ENCODE measurements at places on chromosomes 2 and 18. TPM values are rescaled to one million over a fixed set of nuclear protein-coding genes. Genes with fewer than 3 reads are reported as not detected.

- H3K27me3 ChIP-seq: peaks cover 18% of the 10 kb centered on the region
- H3K4me1 ChIP-seq: peaks cover 6% of the 10 kb centered on the region
- no peaks in the 10 kb centered on the region for H3K36me3 ChIP-seq
- peak; percentile 96 for DNase-seq
- no peak overlapping the region for H3K4me3 ChIP-seq
- H3K27ac ChIP-seq: no peak overlapping the region
Observed at GRCh38 chr2:98757904-98758421, 27.0 kb upstream of the MGAT4A start.

DNA sequence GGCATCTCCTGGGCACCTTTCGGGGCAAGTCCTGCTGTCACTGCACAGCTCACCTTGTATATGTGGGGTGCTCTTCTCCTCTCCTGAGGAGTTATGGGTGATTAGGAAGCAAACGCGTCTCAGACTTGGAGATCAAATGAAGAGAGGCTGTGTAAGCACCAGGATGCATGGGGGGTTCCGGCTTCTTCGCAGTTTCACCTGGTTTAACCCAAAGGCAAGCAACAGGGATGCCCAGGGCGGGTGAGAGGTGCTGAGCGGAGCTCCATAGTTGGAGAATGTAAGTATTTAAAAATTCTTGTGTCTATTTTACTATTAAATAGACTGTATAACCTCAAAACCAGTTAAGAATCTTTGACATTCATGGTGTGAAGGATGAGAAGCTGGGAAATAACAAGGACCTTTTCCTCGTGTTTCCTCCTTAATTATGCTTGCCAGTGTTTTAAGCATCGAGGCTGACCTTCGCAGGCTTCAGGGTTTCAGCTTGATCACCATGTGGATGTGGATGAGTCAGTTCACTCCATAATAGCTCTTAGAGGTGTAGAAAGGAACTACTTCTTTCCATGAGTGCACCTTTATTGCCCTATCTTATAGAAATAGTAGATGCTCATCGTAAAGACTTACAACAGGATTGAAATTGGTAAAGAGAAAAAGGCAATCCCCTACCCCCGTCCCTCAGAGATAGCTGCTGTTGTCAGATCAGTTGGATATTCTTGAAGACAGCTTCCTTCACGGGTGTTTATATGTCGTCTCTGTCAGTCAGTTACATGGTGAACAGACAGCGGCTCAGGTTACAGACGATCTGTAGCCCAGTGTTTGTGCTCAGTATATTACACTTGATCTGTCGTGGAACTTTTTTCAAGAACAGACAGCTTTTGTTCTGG is 201.1 kb downstream of the AGAP1 start:
- H3K4me3 ChIP-seq: no peak overlapping the region
- no peak overlapping the region for H3K27ac ChIP-seq
- no peaks in the 10 kb centered on the region for H3K27me3 ChIP-seq
- no peaks in the 10 kb centered on the region for H3K36me3 ChIP-seq

- no peak for DNase-seq
- H3K27ac ChIP-seq: no peak overlapping the region
- H3K36me3 ChIP-seq: peaks cover 9% of the 10 kb centered on the region
- no peak overlapping the region for H3K4me3 ChIP-seq
- no peaks in the 10 kb centered on the region for H3K27me3 ChIP-seq
- no peaks in the 10 kb centered on the region for H3K4me1 ChIP-seq
Observed at GRCh38 chr18:47871288-47871687, 59.2 kb downstream of the SMAD2 start.

DNA sequence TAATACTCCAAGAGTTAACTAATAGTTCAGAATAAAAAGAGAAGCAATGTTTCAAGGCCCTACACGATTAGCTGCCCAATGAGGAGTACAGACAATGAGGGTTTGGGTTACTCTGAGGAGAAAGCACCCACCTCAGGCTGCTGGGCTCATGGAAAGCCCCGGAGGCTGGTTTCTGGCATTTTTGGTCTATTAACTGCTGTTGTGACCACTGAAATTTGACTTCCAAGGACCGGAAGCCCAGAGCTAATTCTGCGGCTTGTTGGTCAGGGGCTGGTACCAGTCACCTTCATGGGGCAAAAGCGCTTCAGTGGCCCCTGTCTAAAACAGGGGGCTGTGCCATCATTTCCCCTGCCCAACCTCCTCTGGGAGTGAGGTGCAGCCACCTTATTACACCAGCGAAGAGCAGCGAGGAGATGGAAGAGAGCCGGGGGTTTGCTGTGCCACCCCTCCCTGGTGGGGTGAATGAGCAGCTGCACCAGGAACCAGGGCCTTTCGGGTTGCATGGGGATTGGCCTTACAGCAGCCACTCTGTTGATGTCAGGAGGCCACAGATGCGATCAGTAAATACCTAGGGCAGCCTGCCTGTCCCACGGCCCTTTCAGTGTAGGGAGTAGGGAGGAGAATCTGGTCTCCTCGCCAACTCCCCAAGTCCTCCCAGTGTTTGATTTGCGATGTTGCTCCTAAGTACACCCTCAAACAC is 131.3 kb downstream of the CELF4 start:
- no peak overlapping the region for H3K27ac ChIP-seq
- no peaks in the 10 kb centered on the region for H3K27me3 ChIP-seq
- H3K4me1 ChIP-seq: no peaks in the 10 kb centered on the region
- DNase-seq: no peak
- H3K4me3 ChIP-seq: no peak overlapping the region

DNA sequence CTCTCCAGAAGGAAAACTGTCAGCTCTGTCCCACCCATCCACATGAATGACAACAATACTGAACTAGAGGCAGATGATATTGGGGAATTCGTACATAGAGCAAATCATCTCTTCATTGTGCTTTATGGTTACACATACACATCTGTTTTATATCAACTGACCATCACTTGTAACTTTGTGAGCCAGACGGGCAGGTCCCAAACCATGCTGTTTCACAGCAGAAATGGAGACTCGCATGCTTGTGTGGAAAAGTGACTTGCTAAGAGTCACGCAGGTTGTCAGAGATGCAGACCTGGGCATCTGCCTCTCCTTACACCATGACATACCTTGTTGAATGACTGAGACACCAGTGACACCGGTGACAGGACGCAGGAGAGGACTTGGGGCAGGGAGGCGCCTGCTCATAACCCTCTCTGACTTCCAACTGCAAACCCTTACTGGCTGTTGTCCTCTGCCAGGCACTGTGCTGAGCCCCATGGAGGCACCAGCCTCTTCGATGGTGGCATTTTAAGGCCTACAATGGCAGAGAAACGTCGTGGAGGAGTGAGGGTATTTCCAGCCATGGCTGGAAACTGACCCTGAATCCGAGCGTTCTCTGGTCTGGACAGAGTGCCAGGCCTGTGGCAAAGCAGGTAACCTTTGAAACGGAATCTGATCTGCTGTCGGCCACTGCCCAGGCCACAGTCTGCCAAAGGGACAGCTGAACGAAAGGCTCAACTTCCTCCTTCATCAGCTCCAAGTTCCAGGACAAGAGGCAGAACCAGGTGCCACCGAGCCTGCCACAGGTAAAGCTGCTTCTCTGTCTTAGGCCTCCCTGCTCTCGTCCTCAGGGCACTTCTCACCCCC is 26.9 kb upstream of the ROCK2 start:
- no peaks in the 10 kb centered on the region for H3K27me3 ChIP-seq
- no peak overlapping the region for H3K4me3 ChIP-seq
- H3K4me1 ChIP-seq: peaks cover 13% of the 10 kb centered on the region
- DNase-seq: no peak
- H3K36me3 ChIP-seq: no peaks in the 10 kb centered on the region

- peak overlapping the region; percentile 74 for H3K27ac ChIP-seq
- no peaks in the 10 kb centered on the region for H3K27me3 ChIP-seq
- no peak overlapping the region for H3K4me3 ChIP-seq
Observed at GRCh38 chr2:224883172-224883516, 159.1 kb downstream of the DOCK10 start.

DNA sequence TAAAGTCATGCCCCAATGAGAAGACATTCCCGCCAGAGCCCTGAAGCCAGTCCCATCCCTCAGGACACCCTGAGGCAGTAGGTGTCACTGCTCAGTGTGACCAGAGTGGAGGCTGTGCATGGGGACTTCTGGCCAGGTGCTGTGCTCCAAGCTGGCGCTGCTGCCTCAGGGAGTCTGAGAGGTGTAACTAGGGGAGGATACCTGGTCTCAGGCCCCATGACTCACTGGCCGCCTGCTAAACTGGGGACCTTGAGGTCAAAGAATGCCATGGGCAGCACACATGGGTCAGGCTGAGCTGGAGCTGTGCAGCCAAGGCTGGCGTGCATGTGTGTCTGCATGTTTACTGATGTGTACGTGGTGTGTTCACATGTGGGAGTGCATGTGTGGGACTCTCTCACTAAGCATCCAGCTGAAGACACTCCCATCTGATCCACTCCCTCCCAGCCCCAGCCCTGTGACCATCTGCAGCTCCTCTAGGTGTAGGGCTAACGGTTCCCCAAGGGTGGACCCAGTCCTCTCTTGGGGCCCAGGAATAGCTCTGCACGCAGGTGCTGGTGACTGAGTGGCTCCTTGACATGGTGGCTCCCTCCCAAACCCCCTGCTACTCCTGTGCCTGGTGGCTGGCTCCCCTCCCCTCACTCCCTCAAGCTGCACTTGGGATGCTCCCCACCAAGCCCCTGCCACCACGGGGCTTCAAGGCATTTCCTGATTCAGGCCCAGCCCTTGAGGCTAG is 16.5 kb downstream of the HS6ST1 start:
- no peaks in the 10 kb centered on the region for H3K27me3 ChIP-seq
- peak overlapping the region; percentile 86 for H3K27ac ChIP-seq
- H3K36me3 ChIP-seq: no peaks in the 10 kb centered on the region
- peaks cover 46% of the 10 kb centered on the region for H3K4me1 ChIP-seq

- no peaks in the 10 kb centered on the region for H3K4me1 ChIP-seq
- no peaks in the 10 kb centered on the region for H3K36me3 ChIP-seq
- H3K27ac ChIP-seq: no peak overlapping the region
- DNase-seq: peak; percentile 6
- no peaks in the 10 kb centered on the region for H3K27me3 ChIP-seq
Observed at GRCh38 chr2:138600732-138601457, 99.3 kb downstream of the SPOPL start.

DNA sequence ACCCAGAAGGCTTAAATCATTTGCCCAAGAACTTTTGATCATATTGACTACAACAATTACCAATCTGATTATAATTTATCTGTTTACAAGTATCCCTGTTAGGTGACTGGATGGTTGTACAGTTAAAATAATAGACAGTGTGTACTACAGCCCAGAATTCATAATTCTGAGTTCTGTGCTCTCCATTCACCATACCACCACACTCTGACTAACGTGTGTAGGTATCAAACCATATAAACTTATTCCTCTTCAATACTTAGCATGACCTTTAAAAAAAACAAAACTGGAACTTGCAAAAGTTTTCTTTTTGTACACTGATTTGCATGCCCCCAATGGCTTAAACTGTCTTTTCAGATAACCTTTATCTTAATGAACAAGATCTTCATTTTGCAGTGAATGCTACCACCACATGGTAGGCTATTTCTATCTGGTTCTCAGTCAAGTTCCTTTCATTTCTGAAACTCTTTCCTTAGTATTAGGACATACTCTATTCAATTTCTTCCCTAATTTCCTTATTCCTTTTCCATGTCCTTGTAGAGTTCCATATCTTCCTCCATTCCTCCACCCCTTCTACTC is 50.9 kb downstream of the SOS1 start:
- no peak for DNase-seq
- no peaks in the 10 kb centered on the region for H3K4me1 ChIP-seq
- peaks cover 2% of the 10 kb centered on the region for H3K36me3 ChIP-seq
- H3K4me3 ChIP-seq: no peak overlapping the region

DNA sequence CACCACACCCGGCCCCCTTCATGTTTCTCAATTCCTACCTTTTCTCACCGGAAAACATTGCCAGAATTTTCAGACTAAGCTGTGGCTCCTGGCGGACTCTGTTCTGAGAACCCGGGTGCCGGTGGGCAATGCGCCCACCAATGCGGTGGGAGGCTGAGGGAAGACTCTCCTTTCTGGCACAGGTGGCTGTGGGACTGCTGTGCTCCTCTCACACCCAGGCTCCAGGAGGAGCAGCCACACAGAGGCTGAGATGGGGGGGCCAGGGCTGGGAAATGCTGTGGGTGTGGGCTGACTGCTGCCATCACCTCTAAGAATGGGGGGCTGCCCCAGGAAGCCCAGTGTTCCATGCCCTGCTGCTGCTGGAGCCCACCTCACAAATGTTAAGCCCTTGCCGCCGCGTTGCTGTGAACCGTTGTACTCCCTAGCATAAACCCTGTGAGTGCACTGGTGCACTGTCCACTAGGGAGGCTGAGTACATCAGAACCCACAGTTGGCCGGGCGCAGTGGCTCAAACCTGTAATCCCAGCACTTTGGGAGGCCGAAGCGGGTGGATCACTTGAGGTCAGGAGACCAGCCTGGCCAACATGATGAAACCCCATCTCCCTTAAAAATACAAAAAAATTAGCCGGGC is 152.6 kb downstream of the LDLRAD4 start:
- no peak overlapping the region for H3K27ac ChIP-seq
- peaks cover 28% of the 10 kb centered on the region for H3K4me1 ChIP-seq
- no peak for DNase-seq
- no peaks in the 10 kb centered on the region for H3K27me3 ChIP-seq
- no peaks in the 10 kb centered on the region for H3K36me3 ChIP-seq
- H3K4me3 ChIP-seq: no peak overlapping the region

DNA sequence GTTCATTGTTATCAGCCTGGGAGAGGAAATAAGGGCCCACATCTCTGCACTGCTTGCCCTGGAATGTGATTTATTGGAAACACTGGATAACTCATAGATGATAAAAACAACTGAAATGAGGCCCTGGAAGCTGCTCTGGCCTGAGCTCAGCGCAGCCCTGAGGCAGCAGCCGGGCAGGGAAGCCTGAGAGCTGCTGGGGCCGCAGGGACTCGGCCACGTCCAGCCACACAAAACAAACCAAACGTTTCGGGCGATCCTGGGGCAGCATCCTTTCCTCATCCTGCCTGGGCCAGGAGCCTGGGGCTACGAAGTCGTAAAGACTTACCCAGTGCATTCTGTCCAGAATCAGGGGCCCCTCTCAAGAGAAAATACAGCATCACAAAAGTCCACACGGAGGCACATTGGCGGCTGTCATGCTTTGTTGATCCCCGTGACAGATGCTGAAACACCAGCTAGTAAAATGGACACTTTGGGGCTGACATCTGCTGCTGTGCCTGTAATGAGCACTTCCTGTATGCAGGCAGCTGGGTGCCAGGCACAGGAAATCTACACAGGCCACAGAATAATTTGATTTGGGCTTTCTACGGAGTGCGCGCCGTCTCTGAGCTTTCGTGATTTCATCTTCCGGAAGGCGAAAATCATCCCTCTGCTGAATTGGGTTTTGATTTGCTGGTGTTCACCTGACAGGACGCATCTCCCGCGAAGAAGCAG is 250.6 kb downstream of the EIPR1 start:
- DNase-seq: no peak
- no peaks in the 10 kb centered on the region for H3K4me1 ChIP-seq
- H3K27ac ChIP-seq: no peak overlapping the region
- H3K36me3 ChIP-seq: no peaks in the 10 kb centered on the region
- no peak overlapping the region for H3K4me3 ChIP-seq
- H3K27me3 ChIP-seq: no peaks in the 10 kb centered on the region

Gene CAPN14
- total RNA-seq: 0.14 TPM

Data from astrocyte (in vitro differentiated cells and primary cell).